ENCODE measurements at places on chromosomes 12 and 14.

DNA sequence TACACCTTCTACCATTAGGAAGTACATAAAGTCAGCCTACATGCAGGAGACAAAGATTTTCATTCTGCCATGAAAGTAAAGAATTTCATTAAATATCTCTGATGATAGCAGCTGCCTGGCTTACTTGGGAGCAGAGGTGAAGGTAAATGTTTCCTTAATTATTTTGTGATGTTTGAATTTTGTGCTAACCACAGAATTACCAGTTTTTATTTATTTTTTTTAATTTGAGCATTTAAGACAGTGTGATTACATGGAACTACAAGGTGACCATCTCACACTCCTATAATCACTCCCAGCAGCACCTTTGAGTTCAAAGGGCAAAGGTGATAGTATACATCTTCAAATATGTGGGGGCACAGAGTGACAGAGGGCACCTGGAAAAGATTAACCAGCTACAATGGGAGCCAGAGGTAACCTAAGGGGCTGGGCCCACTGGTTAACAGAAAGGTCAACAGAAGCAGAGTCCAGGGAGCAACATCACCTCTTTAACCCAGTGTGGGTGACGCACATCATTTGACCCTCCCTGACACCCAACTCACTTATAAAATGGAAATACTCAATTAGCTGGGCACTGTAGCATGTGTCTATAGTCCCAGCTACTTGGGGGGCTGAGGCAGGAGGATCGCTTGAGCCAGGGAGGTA lies 65.0 kb downstream of the GCH1 start:
- no peak for DNase-seq

DNA sequence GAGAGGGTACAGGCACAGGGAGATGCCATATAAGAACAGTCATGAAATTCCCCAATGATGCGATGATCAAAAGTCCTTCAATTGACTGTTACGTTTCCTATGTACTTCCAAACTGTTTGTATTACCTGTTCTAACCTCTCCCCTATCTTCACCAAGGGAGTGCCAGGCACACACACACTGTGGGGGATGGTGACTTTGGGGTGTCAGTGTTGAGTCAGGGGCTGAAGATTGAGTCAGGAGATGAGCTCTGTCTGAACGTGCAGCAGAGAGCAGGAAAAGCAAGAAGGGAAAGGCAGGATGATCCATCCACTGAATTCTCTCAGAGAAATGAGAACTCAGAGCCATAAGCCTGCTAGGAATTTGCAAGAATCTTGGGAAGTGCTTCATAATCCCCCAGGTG lies 153.4 kb downstream of the EFCAB11 start:
- DNase-seq: no peak

GRCh38 chr12:107320033-107320928 lies 226.9 kb upstream of the CRY1 start:
- DNase-seq: no peak

DNA sequence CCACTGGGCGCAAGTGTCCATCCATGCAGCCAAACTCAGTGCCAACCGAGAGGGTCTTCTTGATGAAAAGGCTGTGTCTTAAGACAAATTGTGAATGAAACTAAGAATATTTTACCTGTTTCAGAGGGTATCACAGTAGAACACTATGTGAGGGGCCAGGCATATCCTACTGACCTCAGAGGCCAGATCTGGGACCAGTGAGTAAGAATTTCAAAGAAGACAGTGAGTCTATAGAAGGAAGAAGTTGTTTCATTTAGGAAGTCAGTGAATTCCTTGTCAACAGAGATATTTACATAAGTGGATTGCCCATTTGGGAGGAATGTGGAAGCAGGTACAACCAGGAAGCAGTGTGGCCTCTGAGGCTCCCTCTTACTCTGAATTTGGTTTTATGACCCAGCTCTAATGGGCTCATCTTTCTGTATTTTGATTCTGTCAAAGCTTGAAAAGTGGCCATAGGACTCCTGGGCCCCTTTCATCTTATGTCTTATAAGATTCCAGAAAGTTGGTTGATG lies 137.4 kb downstream of the ZNF664 start:
- DNase-seq: no peak

- DNase-seq: no peak
Measured at GRCh38 chr12:124869059-124869665, 5.5 kb upstream of the SCARB1 start.

GRCh38 chr14:39957290-39957689 lies 525.1 kb upstream of the FBXO33 start:
- DNase-seq: no peak

GRCh38 chr14:73744175-73744867 lies 30.1 kb upstream of the PNMA1 start:
- no peak for DNase-seq

GRCh38 chr12:99027461-99027860 lies 382.4 kb downstream of the APAF1 start:
- DNase-seq: no peak

- no peak for DNase-seq
Measured at GRCh38 chr14:39430762-39431415, 1.3 kb downstream of the FBXO33 start.

- DNase-seq: no peak
Measured at GRCh38 chr14:22838631-22839041, 2.3 kb downstream of the MMP14 start.

DNA sequence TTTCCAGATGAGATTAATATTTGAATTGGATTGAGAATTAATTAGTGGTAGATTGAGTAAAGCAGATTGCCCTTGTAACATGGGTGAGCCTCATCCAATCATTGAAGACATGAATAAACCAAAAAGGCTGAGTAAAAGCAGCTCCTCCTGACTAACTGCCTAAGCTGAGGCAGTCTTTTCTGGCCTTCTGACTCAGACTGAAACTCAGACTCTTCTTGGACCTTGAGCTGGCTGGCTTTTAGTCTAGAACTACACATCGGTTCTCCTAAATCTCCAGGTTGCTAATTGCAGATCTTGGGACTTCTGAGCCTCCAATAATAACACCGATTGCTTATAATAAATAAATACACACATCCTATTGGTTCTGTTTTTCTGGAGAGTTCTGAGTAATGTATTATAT lies 24.0 kb downstream of the FKBP11 start:
- DNase-seq: no peak

- no peak for DNase-seq
Measured at GRCh38 chr14:103725739-103726395, 10.3 kb downstream of the ZFYVE21 start.

GRCh38 chr12:70317781-70318180 lies 48.3 kb upstream of the KCNMB4 start:
- no peak for DNase-seq

DNA sequence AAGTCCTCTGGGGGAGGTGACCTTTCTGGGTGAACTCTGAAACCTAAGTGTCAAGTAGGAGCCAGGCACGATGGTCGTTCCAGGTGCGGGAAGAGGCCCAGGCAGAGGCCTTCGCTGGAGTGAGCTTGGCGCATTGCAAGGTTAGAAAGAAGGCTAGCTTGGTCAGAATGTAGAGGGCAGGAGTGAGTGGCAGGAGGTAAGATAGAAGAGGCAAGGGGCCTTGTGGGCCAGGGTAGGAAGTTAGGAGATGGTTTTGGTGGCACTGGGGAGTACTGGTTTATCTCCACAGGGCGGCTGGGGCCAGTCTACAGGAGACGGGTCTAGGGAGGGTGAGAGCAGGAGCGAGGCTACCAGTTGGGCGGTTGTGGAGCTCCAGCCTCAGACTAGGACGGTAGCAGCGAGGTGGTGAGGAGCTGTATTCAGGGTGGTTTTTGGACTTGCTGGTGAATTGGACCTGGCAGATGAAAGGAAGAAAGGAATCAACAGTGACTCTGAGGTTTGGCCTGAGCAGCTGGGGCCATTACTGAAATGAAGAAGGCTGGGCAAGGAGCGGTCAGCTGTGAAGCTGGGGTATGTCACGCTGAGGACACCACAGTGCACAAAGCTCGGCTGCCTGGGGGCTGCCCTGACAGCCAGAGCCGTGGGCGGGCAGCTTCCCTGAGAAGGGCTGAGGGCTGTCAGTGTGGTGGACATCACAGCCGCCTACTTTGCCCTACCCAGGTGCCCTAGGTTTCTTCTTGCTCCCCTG lies 9.0 kb downstream of the MLXIP start:
- DNase-seq: no peak

DNA sequence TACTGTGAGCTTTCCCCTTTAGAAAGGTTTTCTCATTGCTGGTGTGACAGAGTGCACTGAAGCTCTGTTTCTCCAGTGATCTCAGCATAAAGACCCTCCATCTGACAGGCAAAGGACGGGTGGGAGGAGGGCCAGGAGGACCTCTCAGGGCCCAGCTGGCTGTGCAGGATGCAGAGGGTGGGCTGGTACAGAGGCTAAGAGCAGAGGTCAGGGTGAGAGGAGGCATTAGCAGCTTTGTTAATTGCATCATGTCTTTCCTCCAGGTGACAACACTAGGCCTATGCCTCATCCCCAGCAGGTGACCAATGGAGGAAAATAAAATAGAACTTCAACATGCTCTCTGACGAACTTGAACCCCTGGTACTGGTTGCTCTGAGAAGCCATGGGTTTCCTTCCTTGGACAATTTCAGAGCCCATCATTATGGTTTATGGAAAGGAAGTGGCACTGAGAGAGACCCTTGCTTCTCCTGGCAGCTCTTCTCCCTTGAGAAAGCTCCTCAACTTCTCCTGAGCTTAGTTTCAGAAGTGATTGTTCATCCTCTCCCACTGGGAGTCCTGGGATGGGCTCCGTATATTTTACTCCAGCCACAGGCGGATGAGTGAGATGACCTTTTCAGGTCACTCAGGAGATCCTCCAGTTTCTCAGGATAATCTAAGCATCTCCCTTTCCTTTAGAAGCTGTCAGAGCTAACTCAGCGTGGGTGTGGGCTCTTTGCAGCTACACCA lies 45.8 kb upstream of the ATP23 start:
- DNase-seq: no peak

GRCh38 chr14:76490735-76491134 lies 114.8 kb downstream of the ESRRB start:
- DNase-seq: no peak

DNA sequence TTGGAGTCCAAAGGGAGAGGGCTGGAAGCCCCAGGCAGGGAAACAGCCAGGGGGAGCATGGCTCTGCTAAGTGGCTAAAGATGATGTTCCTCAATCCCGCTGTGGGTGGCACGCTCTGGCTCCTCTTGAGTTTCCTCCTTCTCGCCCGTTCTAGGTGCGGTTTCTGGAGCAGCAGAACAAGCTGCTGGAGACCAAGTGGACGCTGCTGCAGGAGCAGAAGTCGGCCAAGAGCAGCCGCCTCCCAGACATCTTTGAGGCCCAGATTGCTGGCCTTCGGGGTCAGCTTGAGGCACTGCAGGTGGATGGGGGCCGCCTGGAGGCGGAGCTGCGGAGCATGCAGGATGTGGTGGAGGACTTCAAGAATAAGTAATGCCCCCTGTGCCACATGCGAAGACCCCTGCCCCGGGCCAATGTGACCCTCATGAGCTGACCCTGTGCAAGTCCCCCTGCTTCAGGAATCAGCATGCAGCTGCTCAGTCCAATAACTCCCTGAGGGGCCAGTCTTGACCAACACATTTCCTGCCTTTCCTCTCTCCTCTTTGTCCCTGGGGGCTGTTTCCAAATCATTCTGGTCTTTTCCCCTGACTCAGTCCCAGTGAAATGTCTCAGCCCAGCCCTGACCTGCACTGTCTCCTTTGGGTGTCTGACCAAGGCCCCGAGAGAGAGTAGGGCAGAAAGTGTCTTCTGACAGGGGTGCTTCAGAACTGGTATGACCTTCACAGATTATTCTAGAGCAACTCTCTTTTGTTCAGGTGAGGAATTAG lies 2.1 kb downstream of the KRT7 start:
- no peak for DNase-seq

DNA sequence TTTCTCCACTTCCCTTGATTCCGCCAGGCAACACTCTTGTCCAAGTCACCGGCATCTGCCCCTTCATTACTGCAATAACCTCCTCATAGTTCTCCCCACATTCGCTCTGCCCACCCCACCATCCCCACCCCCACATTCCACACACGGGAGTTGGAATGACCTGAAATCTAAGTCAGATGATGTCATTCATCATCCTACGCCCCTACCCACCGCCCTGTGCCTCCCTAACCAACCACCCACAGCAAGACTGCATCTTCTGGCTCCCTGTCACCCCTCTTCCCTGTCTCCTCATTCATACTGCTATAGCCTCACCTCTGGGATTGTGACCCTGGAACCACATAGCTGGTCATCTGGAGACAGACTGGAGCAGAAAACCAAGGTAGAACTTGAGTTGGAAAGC lies 7.9 kb upstream of the PWP1 start:
- no peak for DNase-seq

DNA sequence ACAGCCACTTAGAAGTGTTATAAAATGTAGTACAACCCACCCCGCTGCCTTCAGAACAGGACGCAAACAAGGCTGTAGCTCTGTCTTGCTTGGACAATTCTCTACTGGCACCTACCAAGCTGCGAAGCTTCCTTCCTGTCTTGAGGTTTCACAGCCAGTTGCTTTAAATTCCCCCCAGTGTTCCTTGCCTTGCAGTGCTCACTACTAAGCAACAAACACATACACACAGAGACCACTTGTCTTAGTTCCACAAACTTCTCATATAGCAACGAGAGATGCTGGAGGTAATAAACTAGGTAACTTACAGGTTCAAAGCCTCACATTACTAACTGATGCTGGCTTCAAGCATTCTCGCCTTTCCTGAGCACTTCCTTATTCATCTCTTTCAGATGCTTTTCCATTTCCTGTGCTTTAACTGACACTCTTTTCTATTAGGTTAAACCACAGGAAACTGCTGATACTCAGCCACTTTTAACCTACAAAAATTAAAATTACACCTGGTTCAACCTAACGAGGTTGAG lies 91.5 kb upstream of the PTGDR start:
- peak; percentile 12 for DNase-seq

DNA sequence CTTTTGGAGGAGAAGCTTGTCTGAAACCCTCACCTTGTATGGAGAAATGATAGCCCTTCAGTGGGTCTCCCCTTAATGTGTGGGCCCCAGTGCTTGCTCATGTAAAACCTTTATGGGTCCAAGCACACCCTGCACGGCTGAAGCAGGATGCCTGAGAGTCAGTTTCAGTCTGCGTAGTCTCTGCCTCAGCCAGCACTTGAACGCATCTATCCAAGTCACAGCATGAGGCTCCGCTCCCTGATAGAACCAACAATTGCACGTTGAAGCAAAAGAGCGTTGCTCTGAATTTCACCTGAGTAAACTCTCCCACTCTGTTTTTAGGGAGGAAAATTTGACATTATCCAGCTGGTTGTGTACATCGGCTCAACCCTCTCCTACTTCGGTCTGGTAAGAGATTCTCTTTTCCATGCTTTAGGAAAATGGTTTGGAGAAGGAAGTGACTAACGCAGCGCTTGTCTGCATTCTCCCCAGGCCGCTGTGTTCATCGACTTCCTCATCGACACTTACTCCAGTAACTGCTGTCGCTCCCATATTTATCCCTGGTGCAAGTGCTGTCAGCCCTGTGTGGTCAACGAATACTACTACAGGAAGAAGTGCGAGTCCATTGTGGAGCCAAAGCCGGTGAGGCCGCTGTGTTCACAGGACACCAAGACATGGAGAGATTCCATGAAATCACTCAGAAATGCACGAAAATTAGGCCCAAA lies 33.0 kb upstream of the P2RX4 start:
- no peak for DNase-seq

GRCh38 chr12:50572760-50573159 lies 68.0 kb downstream of the DIP2B start:
- DNase-seq: no peak
